ENCODE measurements at places on chromosomes 3 and 15.
A peak's percentile ranks its signal among the peaks of the same experiment; 100 is the strongest.

DNA sequence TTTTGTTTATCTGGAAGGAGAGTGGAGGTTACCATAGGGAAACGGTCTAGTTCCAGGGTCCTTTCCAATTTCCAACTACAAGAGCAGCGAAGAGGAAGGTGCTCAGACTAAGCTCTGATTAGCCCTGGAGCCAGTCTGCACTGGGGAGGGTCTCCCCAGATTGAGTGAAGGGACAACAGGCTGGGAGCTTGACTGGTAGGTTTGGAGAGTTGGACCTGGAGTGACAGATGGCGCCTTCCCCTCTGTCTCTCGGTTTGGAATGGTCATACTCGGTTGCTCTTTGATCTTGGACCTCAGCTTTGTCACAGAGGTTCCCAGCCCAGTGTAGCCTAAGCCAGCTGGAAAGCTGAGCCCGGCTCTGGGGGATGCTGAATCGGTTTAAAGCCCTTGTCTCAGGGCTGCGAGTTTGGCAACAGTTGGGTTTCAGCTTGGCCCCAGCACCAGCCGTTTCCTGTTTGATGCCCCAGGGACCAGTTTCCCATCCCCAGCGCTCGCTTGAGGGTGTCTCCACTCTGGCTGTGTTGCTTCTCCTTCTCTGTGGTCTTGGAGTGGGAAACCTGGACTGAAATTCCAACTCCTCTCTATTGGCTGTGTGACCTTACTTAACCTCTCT lies 53.1 kb upstream of the ULK4 start:
- no peak for DNase-seq

GRCh38 chr3:172704001-172704400 lies 6.9 kb downstream of the NCEH1 start:
- DNase-seq = no peak

GRCh38 chr15:95608371-95608770 lies 722.1 kb upstream of the NR2F2 start:
- no peak for DNase-seq

DNA sequence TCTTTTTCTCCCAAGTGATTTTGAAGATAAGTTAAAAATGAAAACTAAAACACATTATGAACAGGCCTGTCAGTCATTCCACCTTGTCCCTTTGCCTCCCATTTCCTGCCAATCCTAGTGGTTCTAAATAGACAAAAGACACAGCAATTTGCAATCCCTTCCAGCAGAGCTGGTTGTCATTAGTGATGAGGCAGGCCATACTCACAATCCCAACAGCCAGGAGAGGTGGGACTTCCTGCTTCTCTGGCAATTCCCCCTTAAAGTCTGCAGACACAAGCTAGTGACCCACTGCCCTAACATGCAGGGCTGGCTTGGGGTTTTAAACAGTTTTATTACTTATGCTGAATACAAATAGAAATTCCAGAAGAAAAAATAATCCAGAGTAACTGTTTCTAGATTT lies 38.4 kb upstream of the RBP1 start:
- DNase-seq = no peak

GRCh38 chr3:69403454-69403853 lies 17.6 kb upstream of the FRMD4B start:
- no peak for DNase-seq

- no peak for DNase-seq
These were observed 2.3 kb downstream of the INKA1 start for GRCh38 chr3:49805367-49805782.

DNA sequence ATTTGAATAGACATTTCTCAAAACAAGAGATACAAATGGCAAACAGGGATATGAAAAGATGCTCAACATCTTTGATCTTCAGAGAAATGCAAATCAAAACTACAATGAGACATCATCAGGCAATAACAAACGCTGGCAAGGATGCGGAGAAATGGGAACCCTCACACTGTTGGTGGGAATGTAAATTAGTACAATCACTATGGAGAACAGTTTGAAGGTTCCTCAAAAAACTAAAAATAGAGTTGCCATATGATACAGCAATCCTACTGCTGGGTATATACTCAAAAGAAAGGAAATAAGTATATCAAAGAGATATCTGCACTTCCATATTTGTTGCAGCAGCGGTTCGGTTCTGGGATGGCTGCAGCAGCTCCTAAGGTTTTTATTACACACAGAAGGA lies 16.8 kb upstream of the LARS2 start:
- DNase-seq = no peak

DNA sequence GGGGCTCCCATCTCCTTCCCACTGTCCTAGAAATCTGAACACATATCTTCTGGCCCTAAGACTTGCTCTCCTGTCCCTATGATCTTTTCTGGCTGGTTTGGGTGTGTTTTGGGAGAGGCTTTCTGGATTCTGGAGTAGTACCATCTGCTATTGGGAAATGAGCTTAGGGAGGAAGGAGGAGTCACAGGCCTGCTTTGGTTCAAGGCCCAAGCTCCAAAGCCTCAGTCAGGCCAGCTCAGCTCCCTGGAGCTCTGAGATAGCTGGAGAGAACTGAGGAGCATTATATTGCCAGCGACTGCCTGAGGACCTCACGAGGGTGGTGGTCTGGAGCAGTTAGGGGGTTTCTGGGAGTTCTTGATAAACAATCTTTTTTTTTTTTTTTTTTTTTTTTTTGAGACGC lies 18.7 kb downstream of the RASGRF1 start:
- DNase-seq = no peak

DNA sequence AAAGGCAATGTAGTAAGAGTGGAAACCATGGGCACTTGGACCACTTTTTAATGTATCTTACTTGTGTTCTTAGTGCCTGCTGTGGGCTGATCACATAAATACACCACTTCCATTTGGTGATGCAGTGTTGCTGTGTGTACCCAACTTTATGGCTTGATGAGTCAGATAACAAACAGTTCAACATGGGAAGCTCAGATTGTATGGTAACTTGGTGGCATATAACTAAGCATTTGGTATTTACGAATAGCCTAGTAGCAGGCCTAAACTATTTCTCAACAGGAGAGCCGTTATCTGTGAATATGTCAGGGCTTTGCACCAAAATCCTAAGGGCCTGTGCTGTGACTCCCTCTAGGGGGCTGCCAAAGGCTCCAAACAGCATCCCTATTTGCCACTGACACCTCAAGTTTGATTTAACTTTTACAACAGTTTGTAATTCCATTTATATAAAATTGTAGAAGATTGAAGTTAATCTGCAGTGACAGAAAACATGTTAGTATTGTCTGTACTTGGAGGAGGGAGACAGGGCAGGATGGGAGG lies 640.4 kb upstream of the CADM2 start:
- no peak for DNase-seq

GRCh38 chr3:32177702-32178198 lies 60.7 kb upstream of the CMTM8 start:
- DNase-seq = no peak

- no peak for DNase-seq
These were observed 61.7 kb downstream of the SIDT1 start for GRCh38 chr3:113594066-113594465.

DNA sequence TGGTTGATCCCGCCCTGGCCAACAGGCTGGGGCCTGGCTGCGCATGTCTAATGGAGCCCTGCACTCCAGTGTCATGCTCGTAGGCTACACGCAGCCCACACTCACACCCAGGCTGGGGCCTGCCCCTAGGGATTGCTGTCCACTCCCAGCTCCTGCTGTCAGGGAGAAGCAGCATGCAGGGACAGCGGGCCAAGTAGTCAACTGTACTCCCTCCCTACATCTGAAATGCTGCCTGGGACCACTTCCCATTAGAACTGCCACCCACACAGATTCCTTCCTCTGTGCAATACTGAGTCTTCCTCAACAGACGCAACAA lies 16.1 kb downstream of the ALS2CL start:
- no peak for DNase-seq

- peak; percentile 32 for DNase-seq
These were observed 67.7 kb downstream of the MGLL start for GRCh38 chr3:127754411-127755304.

GRCh38 chr15:80925597-80926059 lies 64.0 kb downstream of the MESD start:
- DNase-seq = no peak

DNA sequence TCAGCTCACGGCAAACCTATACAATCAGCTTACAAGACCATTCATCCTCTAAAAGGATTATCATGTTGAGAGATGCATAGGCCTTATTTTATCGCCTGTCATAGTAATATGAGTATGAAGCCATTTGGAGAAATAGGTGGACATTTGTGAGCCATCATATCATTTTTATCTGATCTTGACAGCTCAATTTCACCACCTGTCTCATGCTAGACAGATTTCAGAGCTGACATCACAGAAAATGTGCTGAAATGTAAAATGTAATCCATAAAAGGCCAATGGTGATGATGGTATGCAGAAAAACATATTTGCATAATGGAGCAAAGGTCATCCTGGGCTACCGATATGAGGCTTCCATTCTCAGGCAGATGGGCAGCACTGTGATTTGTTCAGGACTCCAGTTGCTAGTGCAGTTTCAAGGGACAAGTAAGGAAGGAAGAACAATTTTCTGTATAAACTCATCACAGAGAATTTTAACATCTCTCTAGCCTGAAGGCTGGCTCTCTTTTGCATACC lies 221.5 kb downstream of the ULK4 start:
- no peak for DNase-seq

All from stimulated activated CD8-positive, alpha-beta memory T cell treated with anti-CD3 and anti-CD28 coated beads, Interleukin-15, amount 100 ng/mL, for 4 hours (primary cell).